ENCODE measurements at places on chromosomes 3 and 15.

GRCh38 chr15:69725275-69725674 lies 272.7 kb downstream of the RPLP1 start:
- DNase-seq: no peak

DNA sequence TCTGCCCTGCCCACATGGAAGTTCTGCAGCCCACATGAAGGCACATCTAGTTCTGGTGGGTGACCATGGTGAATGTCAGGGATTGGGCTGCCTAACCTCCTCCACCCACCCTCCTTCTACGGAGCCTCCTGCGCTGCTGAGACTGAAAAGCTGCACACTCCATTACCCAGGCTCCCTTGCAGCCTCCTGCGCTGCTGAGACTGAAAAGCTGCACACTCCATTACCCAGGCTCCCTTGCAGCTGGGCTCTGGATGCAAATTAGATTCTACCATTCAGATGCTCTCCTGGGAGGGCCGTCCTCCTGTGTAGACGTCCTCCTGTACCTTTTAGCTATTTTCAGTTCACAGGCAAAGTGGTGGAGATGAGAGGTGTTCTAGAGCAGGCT lies 32.1 kb downstream of the POMGNT2 start:
- no peak for DNase-seq

DNA sequence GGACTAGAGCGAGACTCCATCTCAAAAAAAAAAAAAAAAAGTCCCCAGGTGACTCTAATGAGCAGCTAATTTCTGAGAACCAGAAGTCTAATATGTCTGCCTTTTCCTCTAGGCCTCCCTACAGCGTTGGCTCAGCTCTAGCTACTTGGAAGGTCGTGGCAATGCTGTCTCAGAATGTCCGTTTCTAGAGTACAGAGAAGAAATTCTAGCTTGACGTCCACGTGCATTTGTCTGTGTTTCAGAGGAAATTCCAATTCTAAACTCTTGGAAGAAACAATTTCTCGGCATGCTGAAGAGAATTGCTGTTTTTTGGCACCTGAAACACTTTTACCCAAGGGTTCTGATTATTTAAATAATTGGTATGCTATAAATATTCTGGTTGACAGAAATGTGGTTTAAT lies 78.8 kb downstream of the SOX2 start:
- no peak for DNase-seq

GRCh38 chr15:27250223-27250622 lies 279.2 kb downstream of the GABRG3 start:
- no peak for DNase-seq

DNA sequence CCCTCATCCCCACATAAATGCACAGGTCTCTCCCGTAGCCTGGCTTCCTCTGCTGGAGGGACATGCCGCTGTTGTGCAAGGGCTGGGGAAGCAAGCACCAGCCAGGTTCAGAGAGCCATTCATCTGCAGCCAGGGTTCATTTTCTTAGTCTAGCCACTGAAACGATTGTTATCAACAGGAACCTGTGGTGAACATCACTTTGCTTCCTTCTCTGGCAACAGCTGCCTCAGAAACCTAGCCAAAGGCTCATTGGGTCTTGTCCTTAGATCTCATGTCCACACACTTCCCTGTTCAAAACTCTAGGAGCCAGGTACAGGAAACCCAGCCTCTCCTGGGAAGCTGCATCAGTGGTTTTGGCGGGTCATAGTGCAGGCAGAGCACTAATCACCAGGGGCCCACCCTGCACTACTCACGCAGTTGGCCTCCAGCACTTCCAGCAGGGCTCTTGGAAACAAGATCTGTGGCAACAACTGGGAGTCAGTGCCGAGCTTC lies 47.0 kb downstream of the OXNAD1 start:
- no peak for DNase-seq

- DNase-seq: no peak
These were observed 3.1 kb downstream of the MYRIP start for GRCh38 chr3:39812537-39812936.

DNA sequence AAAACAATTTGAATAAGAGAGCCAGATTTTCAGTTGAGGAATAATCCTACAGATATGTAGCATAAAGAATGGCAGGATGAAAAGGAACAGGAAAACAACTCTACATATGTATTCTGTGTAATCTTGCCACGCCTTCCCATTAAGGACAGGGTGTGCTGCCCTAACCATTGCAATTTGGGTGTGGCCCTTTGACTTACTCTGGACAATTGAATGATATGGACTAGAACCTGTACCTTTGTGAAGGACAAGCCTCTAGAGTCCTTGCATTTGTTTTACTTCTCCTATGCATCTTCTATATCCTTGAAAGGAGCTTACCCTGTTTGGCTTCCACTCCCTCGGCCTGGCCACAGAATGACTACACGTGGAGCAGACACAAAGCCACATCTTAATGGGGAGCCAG lies 1261.6 kb upstream of the GBE1 start:
- no peak for DNase-seq

DNA sequence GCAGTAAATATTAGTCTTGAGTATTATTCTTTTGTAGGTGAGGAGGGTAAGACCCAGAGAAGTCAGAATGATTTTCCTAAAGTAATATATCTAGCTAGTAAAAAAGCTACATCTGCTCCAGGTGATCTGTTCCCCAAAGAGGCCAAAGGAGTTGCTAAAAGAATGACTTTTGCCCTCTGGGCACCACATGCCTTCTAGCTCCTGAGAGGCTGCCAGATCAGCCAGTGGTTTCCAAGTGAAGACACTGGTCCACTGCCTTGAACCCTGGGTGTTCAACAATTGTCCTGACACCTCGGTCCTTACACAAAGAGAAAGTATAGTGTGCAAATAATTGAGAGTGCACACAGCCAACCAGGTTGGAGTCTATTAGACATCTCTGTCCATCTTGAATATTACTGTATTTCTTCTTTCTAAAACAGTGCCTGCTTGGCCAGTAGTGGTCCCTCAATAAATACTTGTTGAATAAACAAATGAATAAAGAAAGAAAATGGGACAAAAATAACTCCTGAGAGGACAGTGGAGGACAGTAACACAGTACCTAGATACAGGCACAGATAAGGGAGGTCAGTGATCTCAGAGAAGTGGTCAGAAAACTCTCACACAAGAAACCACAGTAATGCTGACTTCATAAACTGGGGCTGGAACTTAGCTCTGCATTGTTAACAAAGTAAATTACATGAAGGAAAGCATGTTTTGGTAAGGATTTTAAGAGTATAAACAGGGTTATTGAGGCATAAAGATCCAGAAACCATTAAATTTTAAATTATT lies 56.6 kb upstream of the CSTA start:
- no peak for DNase-seq

GRCh38 chr15:43410572-43411214 lies 39.8 kb downstream of the TUBGCP4 start:
- DNase-seq: no peak

DNA sequence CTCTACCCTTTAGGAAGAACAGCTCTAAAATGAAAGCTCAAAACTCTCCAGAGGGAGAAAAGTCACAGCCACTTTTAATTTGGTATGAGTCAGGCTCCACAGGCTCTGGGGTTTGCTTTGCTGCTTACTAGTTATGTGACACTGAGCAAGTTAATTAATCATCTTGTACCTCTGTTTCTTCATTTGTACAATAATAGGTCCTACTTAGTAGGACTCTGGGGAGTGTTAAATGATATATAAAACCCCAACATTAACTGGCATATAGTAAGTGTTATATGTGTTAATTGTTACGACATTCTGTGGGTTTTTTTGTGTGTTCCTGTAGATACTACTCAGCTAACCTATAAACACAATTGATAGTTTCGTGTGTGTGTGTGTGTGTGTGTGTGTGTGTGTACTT lies 6.6 kb downstream of the ACKR2 start:
- DNase-seq: no peak

GRCh38 chr3:101567528-101568317 lies 6.1 kb downstream of the TRMT10C start:
- peak; percentile 52 for DNase-seq

DNA sequence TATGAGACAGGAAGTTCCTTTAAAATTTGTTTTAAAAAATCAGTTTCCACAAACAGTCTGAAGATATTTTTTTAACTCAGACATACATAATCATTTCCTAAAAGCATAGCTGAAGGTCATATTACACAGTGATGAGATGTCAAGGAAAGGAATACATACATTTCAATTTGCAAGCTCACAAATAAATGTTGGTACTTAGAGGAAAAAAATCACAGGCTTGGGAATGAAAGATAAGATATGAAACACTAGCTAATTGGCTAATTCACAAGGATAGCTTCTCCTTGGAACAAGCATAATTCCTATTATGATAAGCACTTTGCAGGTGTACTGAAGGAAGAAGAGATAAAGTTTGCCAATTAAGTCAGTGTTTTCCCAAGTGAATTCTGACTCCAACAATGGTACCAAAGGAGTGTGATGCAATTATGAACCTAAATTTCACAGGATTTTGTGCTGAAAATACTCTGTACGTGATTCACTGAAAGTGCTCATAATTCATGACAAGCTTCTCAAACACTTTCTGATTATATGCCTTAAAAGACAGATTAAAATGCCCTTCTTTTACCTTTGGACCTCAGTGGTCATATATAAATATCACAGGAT lies 112.4 kb downstream of the FRMD5 start:
- DNase-seq: no peak

DNA sequence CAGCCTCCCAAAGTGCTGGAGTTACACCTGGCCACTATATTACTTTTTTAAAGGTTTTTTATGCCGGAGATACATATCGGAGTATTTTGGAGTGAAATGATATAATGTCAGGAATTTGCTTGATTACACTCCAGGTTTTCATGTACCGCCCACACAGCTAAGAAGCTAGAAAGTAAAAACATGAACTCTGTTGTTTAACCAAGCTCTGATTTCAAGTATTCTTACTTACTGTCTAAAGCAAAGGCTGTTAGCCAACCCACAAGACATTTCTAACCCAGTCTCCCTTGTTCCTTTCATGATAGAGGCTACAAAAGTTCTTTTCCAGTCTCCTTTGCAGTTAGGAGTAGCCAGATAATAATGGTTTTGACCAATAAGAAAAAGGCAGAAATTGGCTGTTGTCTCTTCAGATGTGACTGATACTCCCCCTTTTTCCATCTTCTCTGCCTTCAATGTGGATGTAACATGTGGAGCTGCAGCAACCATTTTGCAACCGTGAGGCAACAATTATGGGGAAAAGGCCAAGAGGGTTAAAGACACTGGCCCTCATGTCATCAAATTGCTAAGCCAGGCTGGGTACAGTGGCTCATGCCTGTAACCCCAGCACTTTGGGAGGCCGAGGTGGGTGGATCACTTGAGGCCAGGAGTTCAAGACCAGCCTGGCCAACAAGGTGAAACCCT lies 6.1 kb upstream of the CP start:
- DNase-seq: no peak

DNA sequence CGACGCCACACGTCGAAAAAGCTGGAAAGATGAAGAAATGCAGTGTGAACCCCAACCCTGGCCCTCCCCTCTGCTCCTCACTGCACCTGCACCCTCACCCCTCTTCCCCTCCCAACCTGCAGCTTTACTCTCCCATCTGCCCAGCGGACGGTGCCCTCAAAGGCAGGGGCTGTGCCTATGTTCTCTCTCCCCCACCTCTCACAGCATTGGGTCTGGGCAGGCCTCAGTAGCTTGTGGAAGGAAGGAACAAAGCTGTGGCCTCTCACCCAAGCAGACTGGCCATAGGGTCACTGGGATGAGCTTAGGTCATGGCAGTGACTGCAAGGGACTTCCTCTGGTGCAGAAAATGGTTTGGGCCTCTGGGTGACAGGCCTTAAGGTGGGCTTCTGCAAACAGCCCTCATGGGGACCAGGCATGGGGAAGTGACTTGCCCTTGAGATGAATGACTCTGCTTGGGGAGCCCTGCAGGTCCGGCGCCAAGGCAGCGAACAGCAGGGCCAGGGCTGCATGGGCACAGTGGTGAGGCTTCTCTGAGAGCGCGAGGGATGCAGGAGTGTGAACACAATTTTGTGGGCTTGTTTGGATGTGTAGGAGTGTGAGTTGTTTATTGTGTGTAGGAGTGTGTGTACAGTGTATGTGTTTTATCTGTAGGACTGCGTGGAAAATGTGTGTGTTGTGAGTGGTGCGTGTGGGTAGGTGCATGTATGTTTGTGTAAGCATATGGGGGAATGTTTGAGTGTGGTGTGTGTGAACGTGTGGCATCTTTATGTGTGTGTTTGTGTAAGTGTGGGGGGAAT lies 29.2 kb downstream of the SRPRB start:
- DNase-seq: no peak

DNA sequence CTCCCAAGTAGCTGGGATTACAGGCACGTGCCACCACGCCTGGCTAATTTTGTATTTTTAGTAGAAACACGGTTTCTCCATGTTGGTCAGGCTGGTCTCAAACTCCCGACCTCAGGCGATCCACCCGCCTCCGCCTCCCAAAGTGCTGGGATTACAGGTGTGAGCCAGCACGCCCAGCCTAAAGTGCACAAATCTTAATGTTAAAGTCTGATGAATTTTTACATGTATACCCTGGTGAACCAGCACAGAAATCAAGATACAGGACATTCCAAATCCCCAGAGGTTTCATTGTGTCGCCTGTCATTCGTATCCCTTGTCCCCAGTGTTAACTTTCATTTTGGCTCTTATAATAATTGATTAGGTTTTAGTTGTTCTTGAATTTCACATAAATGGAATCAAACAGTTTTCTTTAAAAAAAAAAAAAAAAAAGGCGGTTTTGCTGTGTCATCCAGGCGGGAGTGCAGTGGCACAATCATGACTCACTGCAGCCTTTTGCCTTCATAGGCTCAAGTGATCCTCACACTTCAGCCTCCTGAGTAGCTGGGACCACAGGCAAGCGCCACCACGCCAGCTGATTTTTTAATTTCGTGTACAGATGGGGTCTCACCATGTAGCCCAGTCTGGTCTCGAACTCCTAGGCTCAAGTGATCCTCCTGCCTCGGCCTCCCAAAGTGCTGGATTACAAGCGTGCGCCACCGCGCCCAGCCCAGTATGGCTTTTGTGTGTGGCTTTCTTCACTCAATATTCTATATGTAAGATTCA lies 1.5 kb upstream of the TM4SF19 start:
- DNase-seq: no peak

DNA sequence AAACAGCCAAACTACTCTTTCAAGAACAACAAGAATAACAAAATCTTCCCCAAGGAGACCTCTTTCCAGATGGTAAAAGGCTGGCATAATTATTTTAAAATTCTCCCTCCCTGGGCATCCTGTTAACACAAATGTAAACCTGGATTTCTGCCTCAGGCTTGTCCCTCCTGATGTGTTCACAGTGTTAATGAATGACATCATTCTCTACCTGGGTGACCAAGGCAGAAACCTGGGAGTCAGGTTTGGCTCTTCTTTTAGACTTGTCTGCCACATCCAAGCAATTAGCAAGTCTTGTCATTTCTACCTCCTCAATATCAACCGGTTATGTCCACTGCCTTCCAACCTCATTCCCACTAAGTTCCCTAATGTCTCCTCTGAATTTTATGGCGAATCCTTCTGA lies 368.7 kb upstream of the TBL1XR1 start:
- DNase-seq: no peak

- DNase-seq: no peak
These were observed 48.5 kb downstream of the PTH1R start for GRCh38 chr3:46926039-46926438.
